ENCODE measurements at places on chromosomes 1 and 21. TPM values are rescaled to one million over a fixed set of nuclear protein-coding genes. Genes with fewer than 3 reads are reported as not detected.

Gene LMNA
- 314 TPM for total RNA-seq

Gene TMEM82
- not detected for total RNA-seq

Gene MYOC
- 84.2 TPM for total RNA-seq

Gene ZFP69B
- 3.0 TPM for total RNA-seq

Gene CNR2
- total RNA-seq: not detected
